ENCODE measurements at places on chromosomes 12 and 14.

DNA sequence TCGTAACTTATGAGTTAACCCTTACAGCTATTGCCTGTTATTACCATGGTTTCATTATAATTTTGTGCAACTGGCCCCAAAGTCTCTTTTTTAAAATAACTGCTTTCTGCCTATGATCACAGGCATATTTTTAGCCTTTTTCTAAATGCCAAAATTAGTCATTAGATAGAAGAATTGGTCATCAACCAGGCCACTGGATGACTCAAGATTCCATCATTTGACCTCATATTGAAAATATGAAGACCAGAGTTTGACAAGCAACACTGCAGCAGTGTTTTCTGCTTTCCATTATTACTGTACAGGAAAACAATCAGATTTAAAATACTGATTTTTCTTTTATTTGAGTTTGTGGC lies 54.7 kb upstream of the OTOGL start:
- DNase-seq = no peak

GRCh38 chr12:108091679-108092051 lies 37.4 kb upstream of the WSCD2 start:
- no peak for DNase-seq

GRCh38 chr12:74441872-74442271 lies 95.8 kb upstream of the ATXN7L3B start:
- no peak for DNase-seq

GRCh38 chr12:40473962-40474361 lies 218.3 kb upstream of the CNTN1 start:
- DNase-seq = no peak

- DNase-seq = no peak
These were observed 20.6 kb upstream of the YARS2 start for GRCh38 chr12:32776258-32776657.

GRCh38 chr12:130498589-130499385 lies 161.1 kb downstream of the PIWIL1 start:
- DNase-seq = no peak

GRCh38 chr12:51847643-51848325 lies 734 bp downstream of the FIGNL2 start:
- no peak for DNase-seq

DNA sequence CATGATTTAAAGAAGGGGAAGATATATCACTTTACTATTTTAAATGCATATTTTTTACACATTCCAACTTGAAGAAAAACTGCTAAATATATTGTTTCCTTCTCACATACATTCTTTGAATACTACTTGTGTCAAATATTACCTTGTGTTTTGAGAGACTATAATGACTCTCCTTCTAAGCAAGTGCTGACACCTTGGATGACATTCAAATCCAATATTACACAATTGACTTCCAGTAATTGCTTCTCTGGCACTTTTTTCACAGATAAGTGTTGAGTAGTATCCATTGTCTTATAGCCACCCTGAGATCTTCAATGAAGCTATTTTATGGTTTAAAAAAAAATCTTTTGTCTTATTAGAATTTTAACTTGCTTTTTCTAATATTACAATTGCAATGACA lies 61.2 kb upstream of the ST8SIA1 start:
- no peak for DNase-seq

DNA sequence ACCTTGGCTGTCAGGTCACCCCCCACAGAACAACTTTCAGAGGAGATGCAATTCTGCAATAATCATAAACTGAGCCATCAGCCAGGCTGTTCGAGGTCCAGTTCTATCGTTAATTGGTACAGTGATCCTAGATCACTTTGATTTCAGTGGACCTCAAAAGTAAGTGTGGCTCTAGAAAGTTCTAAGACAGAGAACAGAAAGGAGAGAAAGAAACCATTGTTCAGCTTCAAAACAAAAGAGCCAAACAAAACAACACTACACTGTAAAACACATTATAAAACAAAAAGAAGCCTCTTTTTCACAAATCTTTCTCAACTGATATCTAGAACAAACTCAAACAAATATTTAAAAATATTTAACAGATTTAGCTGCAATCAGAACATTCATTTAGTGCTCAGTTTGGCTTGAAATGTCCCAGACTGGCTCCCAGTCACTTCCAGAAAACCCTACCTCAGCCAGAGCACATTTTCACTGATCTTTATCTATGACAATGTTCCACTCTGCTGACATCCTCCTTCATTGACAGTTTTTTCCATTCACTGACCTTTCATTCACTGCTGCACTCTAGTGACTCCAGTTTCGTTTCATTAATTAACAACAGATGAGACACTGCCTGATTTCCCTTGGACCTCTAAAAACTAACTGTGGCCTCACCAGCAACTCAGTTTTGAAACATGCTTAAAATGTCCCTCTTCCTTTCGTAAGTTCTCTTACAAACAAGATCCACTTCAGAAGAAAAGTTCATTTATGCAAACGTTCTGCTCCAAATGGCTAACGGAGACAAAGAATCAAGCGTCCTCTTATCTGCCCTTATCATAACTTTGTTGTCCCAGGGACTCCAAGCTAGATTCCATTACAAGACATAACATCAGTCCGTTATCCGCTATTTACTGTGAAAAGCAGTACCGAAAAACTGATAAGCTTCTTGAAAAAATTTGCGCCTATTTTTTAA lies 56.8 kb downstream of the DUSP16 start:
- DNase-seq = peak; percentile 51

DNA sequence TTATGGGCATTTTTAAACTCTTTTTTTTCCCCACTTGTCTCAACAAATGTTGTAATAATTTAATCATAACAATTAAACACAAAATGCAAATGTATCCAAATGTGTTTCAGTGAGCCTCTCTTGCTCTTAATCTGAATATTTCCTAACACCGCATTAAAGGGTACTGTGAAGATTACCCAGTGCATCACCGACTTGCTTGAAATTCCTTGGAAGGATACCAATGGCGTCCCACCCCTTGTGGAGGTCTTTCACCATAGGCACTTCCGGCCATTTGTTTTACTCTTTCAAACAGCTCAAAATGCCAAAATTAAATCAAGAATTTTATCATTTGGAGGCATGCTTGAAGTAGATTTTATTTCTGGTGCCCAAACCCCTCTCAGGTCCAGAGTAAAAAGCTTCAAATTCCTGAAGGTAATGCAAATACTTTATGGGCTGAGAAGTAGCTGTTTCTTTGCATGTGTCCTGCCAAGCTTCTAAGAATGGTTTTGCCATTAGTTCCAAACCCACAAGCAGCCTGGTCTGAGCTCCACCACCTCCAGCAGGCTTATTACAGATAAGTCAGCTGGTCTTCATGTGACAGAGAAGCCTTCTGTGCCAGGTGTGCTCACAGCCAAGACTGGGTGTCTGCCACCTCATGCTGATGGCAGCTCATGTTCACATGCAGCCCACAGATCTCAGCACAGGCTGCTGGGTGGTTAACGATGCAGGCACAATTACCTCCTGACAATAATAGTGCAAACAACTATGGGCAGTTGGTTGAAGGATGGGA lies 16.4 kb upstream of the NUDT4 start:
- no peak for DNase-seq

- DNase-seq = no peak
These were observed 22.3 kb upstream of the GNS start for GRCh38 chr12:64781280-64782190.

DNA sequence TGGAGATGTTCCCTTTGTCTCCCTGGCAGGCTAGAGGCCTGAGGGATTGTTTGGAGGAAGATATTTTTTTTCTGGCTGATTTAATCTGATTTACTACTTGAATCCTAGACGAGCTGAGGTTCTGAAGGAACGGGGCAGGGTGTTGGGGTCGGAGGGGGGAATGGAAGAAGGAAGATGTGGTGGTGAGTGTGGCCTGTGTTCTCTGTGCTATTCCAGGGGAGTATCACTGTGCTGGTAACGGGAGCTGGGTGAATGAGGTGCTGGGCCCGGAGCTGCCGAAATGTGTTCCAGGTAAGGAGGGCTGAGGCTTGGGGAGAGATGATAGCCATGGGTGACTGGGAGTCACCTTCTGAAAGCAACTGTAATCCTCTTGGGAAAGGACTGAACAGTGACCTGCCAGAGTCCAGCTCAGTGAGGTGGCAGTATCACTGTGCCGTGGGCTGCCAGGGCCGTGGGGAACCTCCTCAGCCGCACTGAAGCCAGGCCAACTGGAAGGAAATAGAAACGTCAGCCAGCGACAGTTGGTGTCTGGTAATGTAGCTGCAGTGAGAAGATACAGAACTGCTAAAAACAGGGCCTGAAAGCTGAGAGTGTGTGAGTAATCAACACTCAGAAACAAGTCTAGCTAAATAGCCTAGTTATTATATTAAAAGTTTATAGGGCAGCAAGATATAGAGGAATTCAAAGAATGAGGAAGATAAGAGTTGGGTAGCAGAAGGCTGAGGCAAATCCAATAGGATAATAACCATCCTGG lies 7.9 kb downstream of the C1S start:
- no peak for DNase-seq

- DNase-seq = no peak
These were observed 20.3 kb downstream of the SLC8A3 start for GRCh38 chr14:70168406-70168805.

GRCh38 chr12:14185427-14186192 lies 179.9 kb upstream of the ATF7IP start:
- DNase-seq = peak; percentile 38

- no peak for DNase-seq
These were observed 1.1 kb upstream of the RIOX1 start for GRCh38 chr14:73489481-73490175.

DNA sequence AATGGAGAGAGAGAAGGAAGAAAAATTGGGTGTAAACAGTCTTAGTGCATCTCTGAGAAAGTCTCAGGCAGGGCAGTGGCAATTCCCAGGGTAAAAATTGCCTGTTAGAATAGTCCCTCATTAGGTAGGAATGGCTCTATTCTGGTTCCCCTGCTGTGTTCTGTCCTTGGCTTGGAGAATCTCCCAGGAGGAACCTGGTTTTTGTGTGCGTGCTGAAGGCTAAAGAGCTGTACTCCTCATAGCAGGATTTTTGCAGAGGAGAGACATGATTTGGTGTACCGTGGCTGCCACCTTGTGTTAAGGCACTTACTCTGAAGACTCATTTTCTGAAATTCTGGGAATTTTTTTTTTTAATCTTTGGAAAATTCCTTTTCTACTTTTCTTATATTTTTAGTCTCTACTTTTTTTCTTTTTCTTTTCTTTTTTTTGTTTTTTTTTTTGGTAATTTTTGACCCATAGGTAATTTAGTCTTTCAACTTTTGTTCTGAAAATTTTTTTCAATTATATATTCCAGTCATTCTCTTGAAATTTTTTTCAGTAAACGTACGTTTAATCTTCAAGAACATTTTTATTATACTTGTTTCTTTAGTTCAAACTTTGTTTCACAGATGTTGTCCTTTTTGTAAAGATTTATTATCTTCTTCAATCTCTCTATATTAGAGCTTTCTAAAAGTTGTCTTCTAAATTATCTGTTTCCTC lies 63.8 kb downstream of the FBXO33 start:
- DNase-seq = peak; percentile 64

DNA sequence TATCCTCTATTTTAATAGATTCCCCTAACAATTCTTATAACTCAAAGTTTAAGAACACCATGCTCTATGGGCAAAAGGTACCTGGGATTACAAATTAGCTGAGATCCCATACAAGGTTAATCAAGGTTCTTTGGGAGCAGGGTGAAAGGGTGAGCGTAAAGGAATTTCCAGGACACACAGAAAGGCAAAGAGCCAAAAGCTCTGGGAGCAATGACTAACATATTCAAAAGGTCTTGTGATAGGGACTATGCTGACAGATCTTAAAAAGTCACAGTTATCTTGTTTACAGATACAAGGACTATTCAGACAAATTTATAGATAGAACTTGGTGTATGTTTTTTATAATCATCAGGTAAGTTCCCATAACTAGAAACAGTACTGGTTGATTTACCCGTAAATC lies 19.5 kb upstream of the PPFIBP1 start:
- no peak for DNase-seq

DNA sequence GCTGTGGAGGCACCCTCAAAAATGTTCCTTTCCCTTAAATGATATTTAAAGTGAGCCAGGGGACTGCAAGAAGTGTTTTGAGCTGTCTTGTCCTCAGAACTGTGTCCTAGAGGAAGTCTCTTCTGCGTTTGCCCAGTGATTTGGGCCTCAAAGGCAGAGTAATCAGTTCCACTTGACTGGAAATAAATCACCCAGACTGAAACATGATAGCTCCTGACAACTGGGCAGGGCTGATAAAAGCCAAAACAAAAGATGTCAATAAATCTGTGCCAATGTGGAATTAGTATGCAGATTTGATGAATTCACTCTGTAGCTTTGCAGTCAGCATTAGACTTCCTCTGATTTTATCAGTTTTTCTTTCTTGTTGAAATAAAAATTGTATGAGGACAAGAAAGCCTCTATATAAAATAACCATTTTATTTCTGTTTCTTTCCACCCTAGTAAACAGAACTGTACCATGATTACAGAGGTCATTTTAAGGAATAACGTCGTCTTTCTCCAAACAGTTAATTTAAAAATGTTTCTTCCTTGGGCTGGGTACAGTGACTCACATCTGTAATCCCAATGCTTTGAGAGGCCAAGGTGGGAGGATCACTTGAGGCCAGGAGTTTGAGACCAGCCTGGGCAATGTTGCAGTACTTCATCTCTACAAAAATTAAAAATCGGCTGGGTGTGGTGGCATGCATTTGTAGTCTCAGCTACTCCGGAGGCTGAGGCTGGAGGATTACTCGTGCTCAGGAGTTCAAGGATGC lies 180.8 kb downstream of the ERC1 start:
- no peak for DNase-seq

DNA sequence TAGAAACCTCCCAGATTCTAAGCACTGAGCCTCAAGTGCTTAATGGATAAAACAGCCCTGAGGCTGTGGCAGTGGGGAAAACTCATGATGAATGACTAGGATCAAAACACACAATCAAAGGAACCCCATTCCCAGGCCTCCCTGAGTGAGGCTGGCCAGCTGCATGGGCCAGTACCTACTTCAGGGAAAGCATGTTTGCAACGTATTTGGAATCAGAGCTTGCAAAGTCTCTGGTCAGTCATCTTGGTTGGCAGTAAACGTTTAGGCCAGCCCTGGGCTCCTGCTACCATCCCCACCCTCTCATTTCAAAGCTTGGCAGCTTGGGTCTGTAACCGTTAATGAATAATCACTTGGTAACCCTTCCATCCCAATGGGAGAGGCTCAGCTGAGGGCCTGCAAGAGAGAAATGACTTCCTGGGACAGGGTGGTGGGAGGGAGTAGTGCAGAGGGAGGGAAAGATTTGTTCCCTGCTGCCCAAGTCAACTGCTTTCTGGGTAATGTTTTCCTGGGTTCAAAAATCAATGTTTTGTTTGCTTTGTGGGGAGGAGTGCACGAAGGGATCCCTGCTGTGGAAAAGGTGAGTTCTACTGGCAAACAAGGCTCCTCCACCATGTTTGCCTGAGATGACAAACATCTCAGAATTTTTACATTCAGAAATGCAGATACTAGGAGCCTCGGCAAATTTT lies 2.0 kb upstream of the RNASE8 start:
- no peak for DNase-seq

- no peak for DNase-seq
These were observed 34.1 kb upstream of the ITPR2 start for GRCh38 chr12:26867080-26867479.

- DNase-seq = no peak
These were observed 162.1 kb downstream of the NAV3 start for GRCh38 chr12:77992760-77993159.

- no peak for DNase-seq
These were observed 14.2 kb upstream of the ANKRD9 start for GRCh38 chr14:102523569-102524450.

GRCh38 chr12:29238822-29239291 lies 89.8 kb downstream of the FAR2 start:
- DNase-seq = no peak

- DNase-seq = no peak
These were observed 72.0 kb downstream of the LLPH start for GRCh38 chr12:66058554-66058953.
